Adipose tissue (tissue), 3 donors: ENCODE measurements at places on chromosomes 16 and 17. TPM values are rescaled to one million over a fixed set of nuclear protein-coding genes. Genes with fewer than 3 reads are reported as not detected.

KRTAP4-9 gene
- not detected for polyA plus RNA-seq

ABCC11 gene
- polyA plus RNA-seq, result not detected

IGF2BP1 gene
- 0.01 TPM for polyA plus RNA-seq

OR2C1 gene
- polyA plus RNA-seq, result not detected

ZG16 gene
- polyA plus RNA-seq, result 0.22 TPM

PRSS27 gene
- polyA plus RNA-seq, result 1.7 TPM

SPNS2 gene
- 32.8 TPM for polyA plus RNA-seq

TOX3 gene
- 1.0 TPM for polyA plus RNA-seq

HAS3 gene
- 0.67 TPM for polyA plus RNA-seq

CFAP119 gene
- polyA plus RNA-seq, result 3.8 TPM

XAF1 gene
- 21.0 TPM for polyA plus RNA-seq

KRTAP2-1 gene
- not detected for polyA plus RNA-seq

ZP2 gene
- polyA plus RNA-seq, result not detected

CBFA2T3 gene
- polyA plus RNA-seq, result 19.6 TPM

RNF222 gene
- not detected for polyA plus RNA-seq

OR1F1 gene
- polyA plus RNA-seq, result not detected

CMTM3 gene
- 5.4 TPM for polyA plus RNA-seq

TEKT3 gene
- polyA plus RNA-seq, result 0.67 TPM

TOP2A gene
- 0.58 TPM for polyA plus RNA-seq

SLC13A2 gene
- 0.09 TPM for polyA plus RNA-seq

NKIRAS2 gene
- polyA plus RNA-seq, result 35.1 TPM

VTN gene
- 2.1 TPM for polyA plus RNA-seq

PMFBP1 gene
- polyA plus RNA-seq, result 0.56 TPM

EME1 gene
- 0.16 TPM for polyA plus RNA-seq

VPS35 gene
- polyA plus RNA-seq, result 20.1 TPM

SLC2A4 gene
- polyA plus RNA-seq, result 10.2 TPM

KRTAP3-2 gene
- polyA plus RNA-seq, result not detected

FLYWCH2 gene
- 15.8 TPM for polyA plus RNA-seq

KRT40 gene
- polyA plus RNA-seq, result 0.15 TPM

EPN3 gene
- polyA plus RNA-seq, result 4.0 TPM

TOM1L1 gene
- 30.7 TPM for polyA plus RNA-seq

CCL5 gene
- polyA plus RNA-seq, result 7.4 TPM

ZNF778 gene
- polyA plus RNA-seq, result 1.1 TPM

EVPLL gene
- polyA plus RNA-seq, result 1.6 TPM

PEMT gene
- polyA plus RNA-seq, result 263 TPM

GLP2R gene
- polyA plus RNA-seq, result 0.58 TPM

TBX21 gene
- polyA plus RNA-seq, result 0.03 TPM

CCDC200 gene
- not detected for polyA plus RNA-seq

HEATR9 gene
- not detected for polyA plus RNA-seq

C17orf67 gene
- polyA plus RNA-seq, result 0.45 TPM

ARRB2 gene
- 72.4 TPM for polyA plus RNA-seq

CDH11 gene
- polyA plus RNA-seq, result 0.91 TPM

CTDNEP1 gene
- polyA plus RNA-seq, result 94.1 TPM

INCA1 gene
- polyA plus RNA-seq, result 1.6 TPM

HID1 gene
- 13.8 TPM for polyA plus RNA-seq

SYT17 gene
- polyA plus RNA-seq, result 1.7 TPM

ST6GALNAC2 gene
- 4.2 TPM for polyA plus RNA-seq

ITFG1 gene
- polyA plus RNA-seq, result 23.5 TPM

PDIA2 gene
- 6.5 TPM for polyA plus RNA-seq
